Effector memory CD4-positive, alpha-beta T cell (primary cell): ENCODE measurements at places on chromosomes 11 and 22.

GRCh38 chr11:17471501-17471900, 5.1 kb downstream of the ABCC8 start:
- DNase-seq = no peak

- DNase-seq = no peak
Observed at GRCh38 chr11:112877581-112877980, 83.6 kb upstream of the NCAM1 start.

- DNase-seq = no peak
Observed at GRCh38 chr22:37631448-37632173, 7.9 kb upstream of the SH3BP1 start.

- no peak for DNase-seq
Observed at GRCh38 chr22:31952472-31952871, 8.1 kb downstream of the YWHAH start.

DNA sequence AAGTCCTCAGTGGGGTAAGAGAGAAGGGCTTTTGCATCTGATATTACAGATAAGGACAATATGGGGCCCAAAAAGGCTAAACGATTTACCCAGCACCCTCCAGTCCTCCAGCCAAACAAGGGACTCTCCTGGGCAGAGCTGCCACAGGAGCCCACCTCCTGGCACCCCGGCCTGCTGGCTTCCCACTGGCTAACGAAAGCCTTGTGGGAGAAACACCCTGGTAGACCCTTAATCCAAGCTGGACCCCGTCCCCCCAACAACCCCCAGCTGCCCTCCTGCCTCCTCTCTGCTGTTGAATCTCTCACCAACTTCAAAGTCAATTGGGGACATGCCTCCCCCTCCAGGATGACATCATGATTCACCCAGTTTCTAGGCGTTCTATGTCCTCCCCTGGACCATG, 10.8 kb downstream of the C1QTNF6 start:
- no peak for DNase-seq

DNA sequence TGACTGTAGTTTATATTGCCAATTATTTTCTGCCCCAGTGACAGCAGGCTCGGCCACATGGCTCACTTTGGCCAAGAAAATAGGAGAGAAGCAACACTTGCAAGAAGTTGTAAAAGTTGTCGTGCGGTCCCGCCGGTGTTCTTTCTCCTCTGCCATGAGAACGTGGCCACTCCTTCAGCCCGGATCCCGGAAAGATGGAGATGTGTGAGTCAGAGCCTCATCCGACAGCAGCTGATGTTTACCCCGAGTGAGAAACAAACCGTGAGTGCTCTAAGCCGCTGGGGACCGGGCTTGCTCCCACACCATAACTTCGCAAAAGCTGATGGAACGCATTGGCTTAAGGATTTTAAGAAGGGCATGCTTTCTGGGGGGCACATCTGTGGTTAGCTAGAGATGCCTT, 157.0 kb downstream of the CACNA1I start:
- no peak for DNase-seq

- DNase-seq = no peak
Observed at GRCh38 chr22:47279746-47280145, 517.3 kb downstream of the TBC1D22A start.

- no peak for DNase-seq
Observed at GRCh38 chr11:1600626-1601025, 2.5 kb upstream of the KRTAP5-2 start.

GRCh38 chr11:47711816-47712215, 3.4 kb downstream of the AGBL2 start:
- no peak for DNase-seq

- DNase-seq = no peak
Observed at GRCh38 chr11:22922672-22923071, 62.4 kb upstream of the CCDC179 start.

DNA sequence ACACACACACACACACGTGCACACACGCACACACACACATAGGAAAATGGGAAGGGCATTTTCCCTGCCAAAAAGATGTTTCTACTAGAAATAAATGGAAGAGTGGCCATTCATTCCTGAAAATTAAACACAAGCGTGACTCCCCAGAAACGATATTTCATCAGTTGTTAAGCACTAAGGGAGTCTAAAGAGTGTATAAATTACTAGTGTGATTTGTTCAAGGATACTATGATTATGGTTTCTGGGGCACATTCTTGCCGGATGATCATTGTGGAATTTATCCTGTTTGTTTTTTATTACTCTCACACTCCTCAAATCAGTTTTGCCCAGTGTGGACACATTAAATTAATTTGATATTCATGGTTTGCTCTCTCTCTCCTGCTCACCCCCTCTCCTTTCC, 16.4 kb upstream of the AMOTL1 start:
- no peak for DNase-seq

- DNase-seq = no peak
Observed at GRCh38 chr11:134994431-134994830, 582.4 kb upstream of the B3GAT1 start.

DNA sequence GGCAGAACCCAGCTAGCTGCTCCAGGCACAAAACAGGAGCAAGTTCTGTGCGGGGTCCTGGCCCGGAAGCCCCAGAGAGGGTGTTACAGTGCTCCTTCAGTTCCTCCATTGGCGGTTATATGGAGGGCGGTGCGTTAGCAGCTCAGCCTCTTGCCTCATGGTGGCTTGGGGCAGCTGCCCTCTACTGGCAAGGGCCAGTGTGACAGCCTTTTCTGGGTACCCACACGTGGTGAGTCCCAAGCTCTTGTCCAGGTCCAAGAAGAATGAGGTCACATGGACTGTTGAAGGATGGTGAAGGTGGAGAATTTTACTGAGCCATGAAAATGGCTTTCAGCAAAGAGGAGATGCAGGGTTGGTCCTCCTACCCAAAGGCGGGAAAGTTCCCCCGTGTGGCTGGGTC, 100.5 kb downstream of the WT1 start:
- no peak for DNase-seq

DNA sequence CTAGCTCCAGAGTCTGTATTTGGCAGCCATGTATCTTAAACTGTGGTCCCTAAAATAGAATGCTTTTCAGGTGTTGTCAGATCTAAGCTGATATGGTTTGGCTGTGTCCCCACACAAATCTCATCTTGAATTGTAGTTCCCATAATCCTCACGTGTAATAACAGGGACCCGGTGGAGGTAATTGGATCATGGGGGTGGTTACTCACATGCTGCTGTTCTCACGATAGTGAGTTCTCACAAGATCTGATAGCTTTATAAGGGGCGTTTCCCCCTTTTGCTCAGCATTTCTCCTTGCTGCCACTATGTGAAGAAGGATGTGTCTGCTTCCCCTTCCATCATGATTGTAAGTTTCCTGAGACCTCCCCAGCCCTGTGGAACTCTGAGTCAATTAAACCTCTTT, 199.9 kb upstream of the ISX start:
- DNase-seq = no peak

DNA sequence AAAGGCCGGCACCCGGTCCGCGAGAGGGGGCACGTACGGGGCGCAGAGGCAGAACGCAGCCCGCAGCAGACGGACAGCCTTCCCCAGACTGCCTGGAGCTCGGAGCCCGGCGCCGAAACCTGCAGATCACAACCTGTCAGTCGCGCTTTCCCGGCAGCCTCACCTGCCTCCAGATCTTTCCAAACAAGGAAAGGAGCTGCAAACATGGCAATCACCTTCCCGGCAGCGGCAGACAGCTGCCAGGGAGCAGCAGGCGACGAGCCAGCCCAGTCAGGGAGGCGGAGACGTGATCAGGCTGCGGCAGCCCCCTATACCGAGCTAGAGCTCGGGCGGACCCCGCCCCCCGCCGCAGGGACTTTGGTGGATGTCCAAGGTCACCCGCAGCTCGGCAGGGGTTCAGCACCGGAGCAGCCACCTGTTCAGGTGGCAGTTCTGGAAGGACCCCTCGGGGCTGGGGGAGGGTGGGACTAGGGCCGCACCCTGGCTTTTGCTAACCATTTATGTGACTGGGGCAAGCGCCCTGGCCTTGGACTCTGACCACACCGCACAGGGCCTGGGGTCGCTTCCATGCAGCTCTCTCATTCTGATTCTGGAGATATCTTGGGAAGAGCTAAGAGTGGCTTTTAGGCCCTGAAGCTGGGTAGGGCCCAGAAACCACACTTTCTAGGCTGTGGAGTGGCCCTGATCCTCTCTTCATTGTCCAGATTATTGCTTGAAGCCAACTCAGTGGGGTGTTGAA, 143.8 kb downstream of the NECTIN1 start:
- no peak for DNase-seq

- DNase-seq = no peak
Observed at GRCh38 chr22:40966726-40967085, 15.5 kb downstream of the RBX1 start.

- DNase-seq = no peak
Observed at GRCh38 chr22:46797355-46797754, 34.9 kb downstream of the TBC1D22A start.

DNA sequence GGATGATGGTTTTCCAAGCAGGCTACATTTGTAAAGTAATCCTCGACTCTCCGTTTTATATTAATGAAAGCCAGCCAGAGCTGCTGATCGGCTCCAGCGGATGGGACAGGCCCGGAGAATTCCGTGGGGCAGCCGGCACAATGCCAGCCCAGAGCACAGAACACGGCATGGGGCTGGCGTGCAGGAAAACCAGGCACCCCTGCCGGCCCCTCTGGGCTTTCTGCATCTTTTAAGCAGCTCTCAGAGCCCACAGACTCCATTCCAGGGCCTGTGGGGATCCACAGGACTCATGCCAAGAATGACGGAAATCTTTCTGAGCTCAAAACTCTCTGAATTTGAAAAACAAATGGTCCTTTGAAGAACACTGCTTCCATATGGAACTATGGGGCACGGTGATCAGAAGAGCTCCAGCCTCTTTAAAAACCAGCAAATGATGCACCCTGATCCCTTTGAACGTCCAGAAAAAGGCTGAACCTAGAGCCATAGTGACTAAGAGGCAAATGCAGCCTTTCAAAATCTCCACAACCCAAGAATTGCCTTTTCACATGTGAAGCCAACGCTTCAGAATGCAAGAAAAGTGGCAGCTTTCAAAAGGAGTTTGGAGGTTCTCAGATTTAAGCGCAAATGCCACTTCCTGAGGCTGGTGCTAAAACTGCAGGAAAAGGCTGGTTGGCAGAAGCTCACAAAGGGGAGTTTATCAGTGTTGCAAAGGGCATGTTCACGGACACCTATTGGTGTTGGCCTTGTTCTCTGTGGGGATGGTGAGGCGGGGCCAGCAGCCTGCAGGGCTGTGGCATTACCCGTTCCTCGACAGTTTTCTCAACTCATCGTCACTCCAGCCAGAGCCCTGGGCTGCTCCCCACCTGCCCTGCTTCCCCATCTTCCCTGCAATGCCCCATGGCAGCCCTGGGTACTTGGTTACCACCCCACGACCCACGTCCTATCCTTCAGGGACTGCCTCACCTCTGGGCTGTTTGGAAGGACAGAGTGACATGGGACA, 212.5 kb downstream of the CTTN start:
- no peak for DNase-seq

- DNase-seq = no peak
Observed at GRCh38 chr11:88489030-88489429, 151.5 kb upstream of the CTSC start.

DNA sequence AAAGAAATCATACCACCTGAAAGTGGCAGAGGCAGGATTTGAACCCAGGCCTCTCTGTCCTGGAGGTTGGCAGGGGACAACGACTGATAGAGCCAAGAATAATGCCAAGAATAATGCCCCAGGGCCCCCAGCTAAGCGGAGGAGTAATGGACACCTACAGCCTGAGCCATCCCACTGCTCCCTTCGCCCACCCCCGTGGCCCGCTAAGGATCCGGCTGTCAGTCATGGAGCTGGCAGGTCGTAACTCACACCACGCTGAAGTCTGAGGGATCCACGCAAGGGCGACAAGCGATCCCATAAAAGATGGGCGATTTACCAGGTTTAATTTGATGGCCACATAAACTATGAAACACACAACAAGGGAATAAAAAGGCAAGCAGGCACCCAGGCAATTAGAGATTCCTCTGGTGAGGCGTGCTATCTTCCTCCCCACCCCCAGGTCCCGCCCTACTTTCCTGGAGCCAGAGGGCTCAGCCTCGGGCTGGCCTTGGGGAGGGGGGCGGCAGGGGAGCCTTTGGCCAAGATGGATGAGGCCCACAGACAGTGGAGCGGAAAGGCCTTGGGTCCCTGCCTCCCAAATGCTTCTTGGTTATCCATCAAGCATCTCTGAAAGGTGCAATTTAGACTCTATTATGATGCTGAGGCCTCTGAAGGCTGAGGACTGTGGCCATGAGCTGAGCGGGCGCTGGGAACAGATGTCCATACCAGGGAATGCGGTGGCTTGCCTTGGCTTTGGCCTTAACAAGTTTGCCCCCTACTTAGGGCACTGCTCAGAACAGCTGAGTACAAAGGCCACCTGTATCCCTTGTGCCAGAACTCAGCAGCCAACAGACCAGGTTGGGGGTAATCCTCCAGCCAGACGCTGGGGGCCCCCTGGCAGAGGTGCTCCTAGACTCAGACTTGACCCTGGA, 55.2 kb downstream of the MACROD1 start:
- no peak for DNase-seq

DNA sequence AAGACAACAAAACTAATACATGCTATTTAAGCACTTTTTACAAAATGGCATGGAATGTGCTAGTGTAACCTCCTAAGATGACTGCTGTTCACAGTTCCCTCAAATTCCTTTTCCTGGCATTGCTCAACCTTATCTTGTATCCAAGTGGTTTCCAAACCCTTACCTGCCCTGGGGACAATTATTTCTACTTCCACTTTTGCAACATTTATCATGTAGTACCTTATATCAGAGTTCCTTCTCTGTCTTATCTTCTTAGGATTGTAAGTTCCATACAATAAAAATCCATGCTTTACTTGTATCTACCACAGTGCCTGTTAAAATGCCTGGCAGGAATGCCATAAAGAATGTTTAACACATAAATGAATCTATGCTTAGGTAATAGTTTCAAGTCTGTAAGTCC, 109.2 kb upstream of the MTMR2 start:
- DNase-seq = no peak

- no peak for DNase-seq
Observed at GRCh38 chr11:45852712-45853101, 5.4 kb downstream of the CRY2 start.

- no peak for DNase-seq
Observed at GRCh38 chr11:86174101-86175046, 70.2 kb upstream of the EED start.

GRCh38 chr22:35914357-35914664, 114.3 kb downstream of the RBFOX2 start:
- DNase-seq = no peak

- no peak for DNase-seq
Observed at GRCh38 chr22:47168900-47169800, 406.7 kb downstream of the TBC1D22A start.

- DNase-seq = no peak
Observed at GRCh38 chr11:86849679-86850078, 49.3 kb downstream of the PRSS23 start.

DNA sequence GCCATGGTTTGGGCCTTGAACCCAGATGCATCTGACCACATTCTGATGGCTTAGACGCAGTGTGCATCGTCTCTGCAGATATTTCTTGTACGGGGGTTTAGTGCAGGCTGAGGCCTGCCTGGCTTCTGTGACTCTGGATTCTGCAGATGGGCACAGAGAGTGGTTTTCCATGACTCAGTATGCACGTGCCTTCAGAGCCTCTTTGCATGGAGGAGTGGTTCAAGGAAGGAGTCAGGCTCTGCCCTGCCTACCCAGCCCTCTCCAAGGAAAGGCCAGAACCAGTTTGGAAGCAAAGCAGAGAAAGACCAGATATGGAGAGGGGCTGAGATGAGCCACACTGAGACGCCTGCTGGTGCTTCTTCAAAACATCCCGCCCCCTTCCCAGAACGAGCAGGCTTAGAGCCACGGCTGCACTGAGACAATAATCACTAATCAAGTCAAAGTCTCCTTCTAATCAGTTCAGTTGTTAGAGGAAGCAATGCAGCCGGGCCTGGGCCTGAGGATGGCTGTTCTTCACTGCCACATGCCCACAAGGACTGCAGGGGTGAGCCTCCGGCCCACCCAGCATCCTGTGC, 308.9 kb downstream of the NXPE2 start:
- no peak for DNase-seq

- DNase-seq = no peak
Observed at GRCh38 chr22:19840955-19841640, 13.6 kb downstream of the GNB1L start.
